Renal pelvis (tissue), 12 donors: ENCODE measurements at places on chromosomes 16 and 17.
A peak's percentile ranks its signal among the peaks of the same experiment; 100 is the strongest.

DNA sequence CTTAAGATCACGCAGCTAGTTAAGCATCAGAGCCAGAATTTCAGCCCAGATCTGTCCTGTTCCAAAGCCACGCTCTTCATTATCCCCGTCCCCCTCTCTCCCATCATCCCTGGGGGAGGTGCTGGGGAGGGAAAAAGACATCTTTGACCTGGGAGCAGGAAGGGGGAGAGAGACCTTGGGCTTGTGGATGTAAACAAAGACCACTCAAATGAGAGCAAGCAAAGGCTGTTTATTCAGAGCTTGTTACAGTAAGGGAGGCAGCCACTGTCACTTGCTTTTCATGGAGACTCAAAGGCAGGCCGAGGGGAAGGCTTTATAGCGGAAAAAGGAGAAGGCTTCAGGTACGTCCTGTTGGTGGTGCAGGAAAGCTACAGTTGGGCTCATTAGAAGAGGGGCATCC lies 3.5 kb upstream of the RPRML start:
- no peak for DNase-seq

DNA sequence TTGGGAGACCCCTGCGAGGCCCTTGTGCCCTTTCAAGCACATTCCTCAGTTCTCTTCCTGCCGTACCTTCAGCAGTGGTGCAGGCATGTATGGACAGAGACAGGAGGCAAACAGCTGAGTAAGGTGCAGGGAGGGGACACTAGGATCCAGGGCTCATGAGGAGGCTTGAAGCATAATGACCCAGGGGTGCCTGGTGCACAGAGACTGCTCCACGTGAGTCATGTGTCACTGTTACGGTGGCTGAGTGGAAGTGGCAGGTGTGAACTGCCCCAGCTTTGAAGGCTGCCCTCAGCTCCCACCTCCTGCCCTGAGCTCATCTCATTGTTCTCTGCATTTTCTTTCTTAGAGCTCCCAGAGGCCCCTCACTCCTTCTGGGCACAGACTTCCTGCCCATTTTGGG lies 124.8 kb downstream of the NTN1 start:
- DNase-seq: no peak

GRCh38 chr17:68314916-68315535 lies 23.7 kb downstream of the ARSG start:
- no peak for DNase-seq

DNA sequence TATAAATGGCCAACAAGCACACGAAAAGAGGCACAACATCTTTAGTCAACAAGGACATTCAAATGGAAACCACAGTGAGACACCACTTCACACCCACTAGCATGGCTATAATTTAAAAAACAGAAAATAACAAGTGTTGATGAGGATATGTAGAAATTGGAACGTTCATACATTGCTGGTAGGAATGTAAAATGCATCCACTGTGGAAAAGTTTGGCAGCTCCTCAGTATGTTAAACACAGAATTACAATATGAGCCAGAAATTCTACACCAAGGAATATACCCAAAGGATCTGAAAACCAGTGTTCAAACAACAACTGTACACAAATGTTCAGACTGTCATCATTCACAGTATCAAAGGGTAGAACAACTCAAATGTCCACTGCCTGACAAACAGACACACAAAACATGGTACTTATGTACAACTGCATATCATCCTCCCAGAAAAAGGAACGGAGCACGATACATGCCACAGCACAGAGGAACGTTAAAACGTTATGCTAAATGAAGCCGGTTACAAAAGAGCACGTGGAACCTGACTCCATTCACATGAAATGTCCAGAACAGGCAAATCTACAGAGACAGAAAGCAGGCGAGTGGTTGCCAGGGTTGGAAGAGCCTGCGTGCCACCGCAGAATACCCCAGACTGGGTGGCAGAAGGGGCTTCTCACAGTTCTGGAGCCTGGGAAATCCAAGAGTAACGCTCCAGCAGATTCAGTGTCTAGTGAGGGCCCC lies 32.8 kb upstream of the METRNL start:
- no peak for DNase-seq

- DNase-seq: no peak
Observed at GRCh38 chr16:11497851-11498289, 88.8 kb downstream of the LITAF start.

- DNase-seq: no peak
Observed at GRCh38 chr17:80770881-80771611, 220.6 kb upstream of the CHMP6 start.

GRCh38 chr17:10050597-10051101 lies 145.6 kb upstream of the RCVRN start:
- DNase-seq: no peak

GRCh38 chr16:2042171-2042985 lies 5.3 kb downstream of the NTHL1 start:
- no peak for DNase-seq

DNA sequence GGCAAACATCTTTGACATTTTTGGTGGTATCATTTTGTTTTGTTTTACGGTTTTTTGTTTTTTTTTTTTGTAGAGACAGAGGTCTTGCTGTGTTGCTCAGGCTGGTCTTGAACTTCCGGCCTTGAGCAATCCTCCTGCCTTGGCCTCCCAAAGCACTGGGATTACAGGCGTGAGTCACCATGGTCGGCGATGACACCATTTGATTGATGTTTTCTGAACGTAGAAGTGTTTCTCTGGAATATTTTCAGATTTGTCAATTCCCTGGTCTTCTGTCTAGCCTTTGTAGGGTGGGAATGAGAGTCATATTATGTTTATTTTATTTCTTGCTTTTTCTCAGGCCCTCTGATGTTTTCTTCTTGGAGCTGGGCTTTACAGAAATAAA lies 32.2 kb upstream of the BRD7 start:
- no peak for DNase-seq

DNA sequence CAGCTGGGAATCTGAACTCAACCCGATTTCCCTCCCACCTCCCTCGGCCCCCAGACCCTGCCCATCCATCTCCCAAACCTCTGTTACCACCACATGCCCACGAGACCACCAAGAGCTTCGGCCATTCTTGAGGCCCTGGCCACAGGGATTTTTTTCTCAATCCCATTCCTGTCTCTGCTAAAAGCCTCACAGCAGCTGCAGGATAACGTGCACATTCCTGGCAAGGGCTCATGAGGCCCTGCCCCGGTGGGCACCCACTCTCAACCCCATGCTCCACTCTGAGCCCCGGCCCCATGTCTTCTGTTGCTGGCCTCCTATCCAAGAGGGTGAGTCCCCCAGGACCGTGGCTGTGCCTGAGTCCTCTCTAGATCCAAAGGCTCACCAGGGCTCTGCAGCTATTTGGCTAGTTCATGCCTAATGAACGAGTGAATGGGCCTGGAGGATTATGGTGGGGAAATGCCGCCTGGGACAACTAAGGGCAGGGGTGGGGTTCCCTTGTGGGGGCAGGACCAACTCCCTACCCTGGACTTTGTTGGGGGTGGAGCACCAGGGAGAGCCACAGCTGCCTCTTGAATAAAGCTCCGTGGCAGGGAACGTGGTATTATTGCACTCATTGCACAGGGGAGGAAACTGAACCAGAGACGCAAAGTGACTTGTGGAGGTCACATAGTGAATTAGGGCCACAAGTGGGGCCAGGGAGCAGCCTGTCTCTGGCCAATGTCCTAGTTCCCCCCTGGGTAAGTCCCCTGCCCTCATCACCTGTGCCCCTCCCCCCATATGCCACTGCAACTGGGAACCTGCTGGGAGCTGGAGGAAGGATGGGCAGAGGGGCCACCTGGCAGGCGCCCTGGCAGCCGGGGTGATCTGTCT lies 113.8 kb upstream of the SMURF2 start:
- DNase-seq: no peak

DNA sequence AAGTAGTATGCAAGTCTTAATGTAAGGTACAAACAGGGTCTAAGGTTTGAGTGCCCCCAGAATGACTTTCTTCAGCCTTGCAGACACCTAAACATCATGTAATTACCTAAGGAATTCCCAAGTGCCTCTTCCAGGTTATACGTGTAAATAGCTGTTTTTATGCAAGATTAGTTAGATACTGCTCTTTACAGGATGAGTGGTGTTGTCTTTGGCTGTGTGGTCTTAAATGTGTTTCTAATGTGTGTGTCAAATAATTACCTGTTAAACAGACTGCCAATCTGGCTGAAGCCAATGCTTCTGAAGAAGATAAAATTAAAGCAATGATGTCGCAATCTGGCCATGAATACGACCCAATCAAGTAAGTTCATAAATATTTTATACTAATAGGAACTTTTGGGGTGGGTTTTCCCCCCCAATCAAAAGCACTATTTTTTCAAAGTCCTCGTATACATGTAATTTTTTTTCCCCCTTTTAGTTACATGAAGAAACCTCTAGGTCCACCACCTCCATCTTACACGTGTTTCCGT lies 16.0 kb downstream of the RBBP6 start:
- DNase-seq: no peak

- DNase-seq: peak; percentile 78
Observed at GRCh38 chr17:81083125-81083765, 48.3 kb downstream of the BAIAP2 start.

GRCh38 chr16:54055864-54056263 lies 230.7 kb downstream of the IRX3 start:
- no peak for DNase-seq

DNA sequence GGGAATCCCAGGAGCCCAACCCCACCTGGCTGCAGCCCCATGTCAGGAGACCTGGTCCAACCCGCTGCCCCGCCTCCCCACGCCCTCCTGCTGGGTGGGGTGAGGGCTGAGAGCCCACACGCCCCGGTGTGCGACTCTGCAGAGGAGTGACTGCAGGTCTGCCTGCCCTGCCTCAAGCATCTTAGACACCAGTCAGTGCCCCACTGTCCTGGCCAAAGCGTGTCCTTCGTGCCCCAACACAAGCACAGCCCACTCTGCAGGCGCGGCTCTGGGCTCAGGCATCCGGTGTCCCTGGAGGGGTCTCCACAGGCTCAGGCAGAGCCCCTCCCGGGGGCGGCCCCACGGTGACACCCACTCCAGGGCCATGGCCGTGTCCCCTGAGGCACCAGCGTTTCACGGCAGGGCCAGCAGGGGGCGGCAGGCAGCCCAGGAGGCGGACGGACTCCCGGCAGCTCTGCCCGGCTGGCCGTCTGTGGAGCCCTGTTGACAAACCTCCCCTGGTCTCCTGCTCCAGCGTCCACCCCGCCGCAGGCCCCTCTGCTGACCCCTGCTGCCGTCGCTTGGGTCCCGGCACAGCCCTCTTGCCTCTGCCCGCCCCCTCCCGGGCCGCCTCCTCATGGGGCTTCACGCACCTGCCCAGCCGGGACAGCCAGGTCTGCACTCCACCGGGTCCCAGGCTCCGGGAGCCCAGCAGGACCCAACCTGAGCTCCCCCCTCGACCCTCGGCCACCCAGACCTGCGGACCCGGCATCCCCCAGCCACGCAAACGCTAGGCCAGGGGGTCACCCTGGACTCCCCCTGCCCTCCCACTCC lies 8.6 kb upstream of the UBE2I start:
- peak; percentile 61 for DNase-seq

GRCh38 chr16:86978445-86979030 lies 338.7 kb downstream of the C16orf95 start:
- DNase-seq: no peak

DNA sequence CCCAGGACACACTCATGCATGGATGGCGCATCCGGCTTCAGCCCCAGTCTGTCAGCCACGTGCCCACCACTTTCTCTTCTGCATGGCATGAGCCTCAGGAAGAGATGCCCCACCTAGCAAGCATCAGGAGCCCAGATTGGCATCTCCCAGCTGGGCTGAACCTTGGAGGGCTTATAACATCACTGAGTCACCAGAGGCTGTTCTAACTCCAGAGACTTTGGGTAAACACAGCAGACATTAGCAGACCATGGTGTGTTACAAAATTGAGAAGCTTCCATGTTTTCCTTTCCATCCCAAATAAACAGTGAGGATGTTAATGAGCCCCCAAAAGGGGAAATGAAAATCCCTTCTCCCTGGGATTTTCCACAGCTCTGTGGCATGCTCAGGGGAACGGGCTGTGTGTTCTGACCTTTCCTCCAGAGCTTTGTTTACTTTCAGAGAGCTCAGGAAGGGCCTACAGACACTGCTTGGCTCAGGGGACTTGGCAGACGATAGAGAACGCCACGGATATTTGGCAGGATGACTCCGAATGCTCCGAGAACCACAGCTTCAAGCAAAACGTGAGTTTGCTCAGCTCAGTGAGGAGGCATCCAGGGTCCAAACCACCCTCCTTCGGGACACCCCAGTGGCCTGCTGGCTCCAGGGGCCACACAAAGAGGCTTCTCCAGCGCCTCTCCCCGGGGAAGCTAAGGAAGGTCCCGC lies 16.5 kb downstream of the GLP2R start:
- DNase-seq: no peak

GRCh38 chr16:78667675-78668074 lies 568.2 kb downstream of the WWOX start:
- DNase-seq: no peak

- DNase-seq: no peak
Observed at GRCh38 chr17:9598661-9599060, 22.2 kb downstream of the CFAP52 start.

- no peak for DNase-seq
Observed at GRCh38 chr16:1706386-1707192, 594 bp downstream of the MAPK8IP3 start.

- DNase-seq: no peak
Observed at GRCh38 chr17:29154516-29155226, 25.5 kb downstream of the MYO18A start.

DNA sequence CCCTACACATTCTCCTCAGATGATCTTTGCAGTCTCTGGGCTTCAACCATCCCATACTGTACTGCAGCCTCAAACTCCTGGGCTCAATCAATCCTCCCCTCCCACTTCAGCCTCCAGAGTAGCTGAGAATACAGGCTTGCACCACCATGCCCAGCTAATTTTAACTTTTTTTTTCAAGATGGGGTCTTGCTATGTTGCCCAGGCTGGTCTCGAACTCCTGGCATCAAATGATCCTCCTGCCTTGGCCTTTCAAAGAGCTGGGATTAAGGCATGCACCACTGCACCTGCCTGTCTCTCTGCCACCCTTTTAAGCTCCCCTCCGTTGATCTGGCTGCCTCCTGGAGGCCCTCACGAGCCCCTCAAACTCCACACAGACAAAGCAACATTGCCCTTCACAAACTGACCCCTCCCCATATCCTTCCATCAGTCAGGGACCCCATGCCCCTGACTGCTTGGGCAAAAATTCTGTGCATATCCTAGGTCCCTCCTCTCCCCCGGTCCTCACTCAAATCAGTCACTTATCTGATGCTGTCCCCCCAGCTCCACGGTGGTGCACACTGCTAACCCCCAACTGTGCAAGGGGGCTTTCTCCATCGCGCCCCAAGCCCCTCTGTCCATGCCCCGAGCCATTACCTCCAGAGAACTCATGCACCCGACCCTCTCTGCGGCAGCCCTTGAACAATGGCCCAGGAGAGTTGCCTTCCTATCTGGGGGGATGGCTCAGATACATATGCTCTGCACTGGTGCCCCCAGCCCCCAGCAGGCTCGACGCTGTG lies 252.9 kb downstream of the KATNIP start:
- DNase-seq: no peak
